ENCODE measurements at places on chromosomes 7 and 10. TPM values are rescaled to one million over a fixed set of nuclear protein-coding genes. Genes with fewer than 3 reads are reported as not detected.

Gene ITIH2
- total RNA-seq = not detected

Gene FANK1
- 20.8 TPM for total RNA-seq

Gene MYH16
- total RNA-seq = not detected

Gene ETV1
- total RNA-seq = 26.3 TPM

Gene CPA4
- 22.7 TPM for total RNA-seq

Gene HTR5A
- not detected for total RNA-seq

Gene TFR2
- not detected for total RNA-seq

Gene PRF1
- total RNA-seq = not detected

Gene SERPINE1
- total RNA-seq = 12.7 TPM

Data from H4 (cell line).